ENCODE measurements at places on chromosomes 2 and 18. TPM values are rescaled to one million over a fixed set of nuclear protein-coding genes. Genes with fewer than 3 reads are reported as not detected.

Gene PPP1CB
- total RNA-seq: 270 TPM

Gene STK17B
- total RNA-seq: 80.1 TPM

Gene PPP3R1
- total RNA-seq: 28.0 TPM

Gene UGT1A7
- total RNA-seq: not detected

Gene NCKAP5
- 0.31 TPM for total RNA-seq

Gene HOXD12
- total RNA-seq: not detected

Gene C2orf80
- not detected for total RNA-seq

Gene PSMA8
- total RNA-seq: not detected

Gene CFAP65
- 0.05 TPM for total RNA-seq

Gene PLEKHM3
- 6.7 TPM for total RNA-seq

Gene SERPINB7
- 4.5 TPM for total RNA-seq

Gene APCDD1
- total RNA-seq: 0.91 TPM

Gene IL37
- total RNA-seq: not detected

Gene RBMS1
- 67.5 TPM for total RNA-seq

Gene CFC1
- total RNA-seq: not detected

Gene DPP4
- 19.6 TPM for total RNA-seq

Gene CD8B2
- not detected for total RNA-seq

Gene BCL11A
- 0.11 TPM for total RNA-seq

Gene STARD6
- not detected for total RNA-seq

Gene FN1
- total RNA-seq: 1,808 TPM

Gene MTA3
- total RNA-seq: 28.0 TPM

Gene R3HDM1
- total RNA-seq: 9.9 TPM

Gene LAMA1
- 0.62 TPM for total RNA-seq

Gene KIAA2012
- total RNA-seq: not detected

Gene RIT2
- total RNA-seq: not detected

Gene SERPINB13
- total RNA-seq: not detected

Gene IL1B
- not detected for total RNA-seq

Gene NLRC4
- not detected for total RNA-seq

Gene DUSP2
- 1.9 TPM for total RNA-seq

Gene ACADL
- total RNA-seq: 0.13 TPM

Gene CRYGD
- total RNA-seq: not detected

Gene IRS1
- total RNA-seq: 32.3 TPM

Gene RPL37A
- total RNA-seq: 845 TPM

Gene RAB6C
- not detected for total RNA-seq

Gene TMEM37
- not detected for total RNA-seq

Gene LRP2
- 0.10 TPM for total RNA-seq

Gene OR6B2
- total RNA-seq: not detected

Gene MTCL1
- 66.9 TPM for total RNA-seq

Gene ATP8B1
- 7.2 TPM for total RNA-seq

Gene TTC39C
- total RNA-seq: 14.8 TPM

Gene IL36G
- not detected for total RNA-seq

Gene TRIM54
- 74.0 TPM for total RNA-seq

Gene PDCD1
- 0.16 TPM for total RNA-seq

Gene MZT2A
- 35.5 TPM for total RNA-seq

Gene KLF11
- total RNA-seq: 5.1 TPM

Gene TUBA3E
- total RNA-seq: not detected

Gene KRTCAP3
- total RNA-seq: not detected

Gene SULT1C4
- total RNA-seq: not detected

Gene SMYD5
- total RNA-seq: 18.9 TPM

Gene STPG4
- total RNA-seq: not detected

Gene RGPD3
- total RNA-seq: 0.16 TPM

Gene GKN2
- total RNA-seq: not detected

Gene TOGARAM2
- total RNA-seq: 1.0 TPM

Gene NT5DC4
- not detected for total RNA-seq

Data from myocyte (in vitro differentiated cells).